ENCODE measurements at places on chromosomes 12 and 14. TPM values are rescaled to one million over a fixed set of nuclear protein-coding genes. Genes with fewer than 3 reads are reported as not detected.

- DNase-seq = no peak
Measured at GRCh38 chr12:107080299-107080698, 13.1 kb downstream of the CRY1 start.

- no peak for DNase-seq
Measured at GRCh38 chr12:119758722-119759121, 90.8 kb downstream of the PRKAB1 start.

GRCh38 chr12:91105807-91106206, 5.5 kb downstream of the LUM start:
- no peak for DNase-seq

- DNase-seq = no peak
Measured at GRCh38 chr14:64795921-64796320, 83.8 kb downstream of the SPTB start.

- DNase-seq = no peak
Measured at GRCh38 chr12:79174626-79175025, 310.1 kb downstream of the SYT1 start.

DNA sequence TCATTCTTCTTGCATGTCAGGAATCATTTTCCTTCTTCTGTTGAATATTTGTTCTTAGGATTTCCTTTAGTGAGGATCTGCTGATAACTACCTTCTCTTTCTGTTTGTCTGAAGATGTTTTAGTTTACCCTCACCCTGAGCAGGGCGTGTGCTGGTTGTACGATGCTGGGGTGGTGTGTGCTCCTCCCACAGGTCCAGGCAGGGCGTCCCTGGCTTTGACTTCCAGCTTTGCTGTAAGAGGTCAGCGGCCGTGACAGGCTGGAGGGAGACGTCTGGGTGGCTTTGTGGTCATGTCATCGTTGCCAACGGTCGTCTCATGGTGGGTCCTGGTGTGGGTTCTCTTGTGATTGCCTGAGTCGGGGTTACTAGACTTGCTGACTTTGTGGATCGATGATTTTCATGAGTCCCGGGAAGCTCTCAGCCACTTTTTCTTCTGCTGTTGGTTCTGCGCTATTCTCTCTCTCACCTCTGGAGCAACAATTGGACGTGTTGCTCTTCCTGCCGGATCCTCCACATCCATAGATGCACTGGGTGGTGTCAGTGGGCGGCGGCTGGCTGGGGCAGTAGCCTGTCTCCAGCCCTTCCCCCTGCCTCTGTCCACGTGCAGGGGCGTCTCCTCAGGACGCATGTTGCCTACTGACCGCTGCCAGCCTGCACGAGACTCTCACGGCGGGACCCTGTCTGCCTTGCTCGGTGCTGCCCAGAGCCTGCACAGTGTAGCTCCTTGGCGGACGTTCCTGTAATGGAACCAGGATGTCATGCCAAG, 8.4 kb downstream of the PACS2 start:
- no peak for DNase-seq

KRT81 gene
- total RNA-seq = 0.45 TPM

KCNC2 gene
- total RNA-seq = not detected

COCH gene
- 1.4 TPM for total RNA-seq
